ENCODE measurements at places on chromosomes 6 and 20.
A peak's percentile ranks its signal among the peaks of the same experiment; 100 is the strongest.

DNA sequence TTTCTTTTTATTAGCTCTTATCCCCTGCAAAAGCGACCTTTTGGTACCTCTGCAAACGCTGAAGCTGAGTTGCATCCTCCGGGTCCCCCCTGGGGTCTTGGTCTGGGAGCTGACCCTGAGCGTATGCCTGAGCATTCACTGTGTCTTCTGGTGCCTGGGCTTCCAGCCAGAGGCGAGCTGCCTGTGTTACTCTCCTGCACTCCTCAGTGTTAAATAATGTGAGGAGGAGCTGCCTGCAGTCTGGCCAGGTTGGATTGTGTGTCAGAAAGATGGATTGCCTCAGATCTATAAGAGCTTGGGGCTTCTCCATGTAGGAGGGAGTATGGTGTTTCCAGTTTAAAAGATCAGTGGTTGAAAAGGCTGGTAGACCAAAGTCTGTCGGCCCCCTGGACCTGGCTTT lies 8.7 kb upstream of the GMPR start:
- DNase-seq: no peak

DNA sequence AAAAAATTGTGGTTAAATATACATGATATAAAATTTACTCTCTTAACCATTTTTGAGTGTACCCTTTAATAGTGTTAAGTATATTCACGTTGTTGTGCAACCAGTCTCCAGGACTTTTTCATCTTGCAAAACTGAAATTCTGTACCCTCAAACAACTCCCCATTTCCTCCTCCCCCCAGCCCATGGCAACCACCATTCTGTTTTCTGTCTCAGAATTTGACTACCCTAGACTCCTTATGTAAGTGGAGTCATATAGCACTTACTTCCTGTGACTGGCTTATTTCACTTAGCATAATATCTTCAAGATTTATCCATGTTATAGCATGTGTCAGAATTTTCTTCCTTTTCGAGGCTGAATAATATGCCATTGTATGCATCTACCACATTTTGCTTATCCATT lies 5.1 kb downstream of the VPS16 start:
- no peak for DNase-seq

GRCh38 chr6:157994125-157994795 lies 12.6 kb downstream of the SYNJ2 start:
- no peak for DNase-seq

DNA sequence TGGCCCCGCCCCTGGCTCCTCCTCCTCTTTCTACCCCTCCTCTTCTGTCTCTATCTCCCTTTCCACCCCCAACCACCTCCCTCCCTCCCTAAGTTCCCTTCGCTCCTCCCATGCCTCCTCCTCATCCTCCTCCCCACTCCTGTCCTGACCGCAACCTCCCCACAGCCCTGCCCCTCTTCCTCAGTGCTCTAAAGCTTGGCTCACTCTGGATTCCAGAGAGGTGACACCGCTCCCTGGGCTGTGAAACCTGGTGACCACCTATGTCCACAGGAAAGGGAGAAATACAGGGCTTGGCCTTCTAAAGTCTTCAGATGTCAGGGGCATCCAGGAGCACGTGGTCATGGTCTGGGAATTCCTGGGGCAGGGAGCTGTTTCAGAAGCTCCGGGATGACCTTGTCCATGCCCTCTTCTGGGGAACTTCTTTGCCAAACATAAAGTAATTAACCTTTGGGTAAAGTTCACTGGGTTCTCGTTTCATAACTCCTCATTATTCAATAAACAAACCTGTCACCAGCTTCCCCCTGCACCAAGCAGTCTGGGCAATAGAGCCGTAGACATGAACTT lies 345 bp upstream of the CST5 start:
- no peak for DNase-seq

- no peak for DNase-seq
Measured at GRCh38 chr6:110693994-110694393, 121.3 kb downstream of the CDK19 start.

DNA sequence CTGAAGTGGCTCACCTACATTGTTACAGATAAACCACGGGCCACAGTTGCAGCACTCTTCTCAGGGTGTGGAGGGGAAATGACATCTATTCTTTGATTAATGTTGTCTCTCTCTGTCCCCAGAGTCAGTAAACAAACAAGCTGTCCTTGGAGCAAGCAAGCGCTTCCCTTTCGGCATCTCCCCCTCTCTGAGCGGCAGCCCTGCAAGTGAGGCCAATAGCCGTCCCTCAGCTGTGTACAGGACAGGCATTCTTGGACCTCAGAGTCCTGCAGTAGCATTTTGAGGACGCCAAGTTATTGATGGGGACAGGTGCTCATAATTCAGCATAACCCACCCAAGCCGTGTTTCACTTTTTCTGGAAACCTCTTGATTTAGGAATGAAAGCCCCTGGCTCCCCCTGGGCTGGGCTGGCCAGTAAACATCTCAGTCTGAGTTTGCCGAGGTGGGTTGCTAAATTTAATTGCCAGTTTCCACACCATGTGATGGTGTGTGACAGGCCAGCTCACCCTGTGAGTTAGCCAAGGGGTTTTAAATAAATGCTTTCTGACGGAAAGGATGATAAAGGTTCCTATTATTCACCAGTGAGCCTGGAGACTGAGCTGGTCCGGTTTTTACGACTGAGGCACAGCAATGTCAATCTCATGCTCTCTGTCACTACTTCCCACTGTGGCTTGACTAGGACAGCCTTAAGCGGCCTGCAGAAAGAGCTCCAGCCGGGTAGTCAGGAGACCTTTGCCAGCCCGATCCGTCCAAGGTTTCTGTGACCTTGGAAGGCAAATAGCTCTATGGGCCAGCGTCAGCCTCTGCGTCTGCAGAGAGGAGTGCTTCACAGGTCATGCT lies 214.8 kb upstream of the RREB1 start:
- no peak for DNase-seq

- peak; percentile 92 for DNase-seq
Measured at GRCh38 chr6:107957308-107957908, 600 bp downstream of the SEC63 start.
